Brain pericyte (primary cell): ENCODE measurements at places on chromosomes 5 and 9.

DNA sequence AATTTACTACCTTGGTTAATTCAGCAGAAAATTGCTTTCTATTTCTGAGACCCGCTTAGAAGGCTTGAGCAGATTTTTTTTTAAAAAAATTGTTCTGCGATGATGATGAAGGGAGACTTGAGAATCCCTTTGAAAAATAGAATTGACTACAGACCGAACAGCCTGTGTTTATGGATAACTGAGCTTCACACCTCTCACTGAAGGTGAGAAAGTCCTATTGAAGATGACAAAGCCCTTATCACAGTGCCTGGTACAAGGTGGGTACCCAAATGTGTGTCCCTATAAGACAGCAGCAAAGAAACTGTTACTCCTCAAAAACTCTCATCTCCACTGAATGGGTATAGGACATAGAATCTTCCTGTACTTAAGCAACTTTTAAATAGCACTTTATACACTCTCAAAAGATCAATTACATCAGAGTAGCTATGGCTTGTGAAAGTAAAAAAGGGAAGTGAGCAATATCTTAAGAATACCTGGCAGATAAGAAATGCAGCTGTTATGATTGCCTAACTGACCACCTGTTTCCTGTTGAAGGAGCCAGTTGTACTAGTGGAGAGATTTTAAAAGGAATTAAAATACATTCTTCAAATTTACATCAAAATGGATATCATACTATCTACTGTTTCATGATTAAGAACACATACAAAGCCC lies 419.7 kb downstream of the CHSY3 start:
- no peak for DNase-seq

DNA sequence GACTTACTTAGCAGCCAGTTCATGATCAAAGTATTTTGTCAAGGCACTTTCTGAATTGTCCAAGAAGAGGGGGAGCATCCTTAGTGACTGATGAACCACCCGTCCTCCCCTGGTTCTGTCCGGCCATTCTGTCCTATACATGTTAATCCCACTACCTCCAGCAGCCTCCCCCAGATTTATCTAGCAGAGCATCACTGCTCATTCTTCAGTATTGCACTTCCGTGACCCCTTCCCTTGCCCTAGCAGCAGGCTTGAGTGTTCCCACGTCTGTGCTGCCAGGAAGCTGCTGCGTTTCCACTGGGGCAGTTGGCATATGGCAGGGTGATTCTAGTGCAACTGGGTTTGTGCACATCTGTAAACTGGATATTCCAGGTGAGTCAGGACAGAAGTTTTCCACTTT lies 4.5 kb downstream of the GLDC start:
- DNase-seq, result no peak

DNA sequence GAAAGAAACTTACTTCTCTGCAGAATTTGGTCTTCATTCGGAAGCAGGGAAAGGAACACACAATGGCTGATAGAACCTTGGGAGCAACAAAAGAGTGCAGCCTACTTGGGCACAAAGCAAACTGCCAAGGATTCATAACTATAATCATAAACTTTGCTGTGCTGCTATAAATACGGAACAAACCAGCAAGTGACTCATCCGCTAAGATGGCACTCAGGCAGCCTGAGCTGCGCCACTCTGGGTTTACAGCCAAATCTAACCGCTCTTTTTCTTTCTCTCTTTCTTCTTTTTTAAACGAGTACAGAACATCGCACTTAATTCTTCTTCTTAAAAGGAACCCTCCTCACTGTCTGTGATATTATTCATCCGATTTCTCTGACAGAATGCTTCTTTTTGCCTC lies 81.1 kb downstream of the PTPN3 start:
- no peak for DNase-seq

GRCh38 chr9:34187891-34188240 lies 9.0 kb downstream of the UBAP1 start:
- DNase-seq, result no peak

DNA sequence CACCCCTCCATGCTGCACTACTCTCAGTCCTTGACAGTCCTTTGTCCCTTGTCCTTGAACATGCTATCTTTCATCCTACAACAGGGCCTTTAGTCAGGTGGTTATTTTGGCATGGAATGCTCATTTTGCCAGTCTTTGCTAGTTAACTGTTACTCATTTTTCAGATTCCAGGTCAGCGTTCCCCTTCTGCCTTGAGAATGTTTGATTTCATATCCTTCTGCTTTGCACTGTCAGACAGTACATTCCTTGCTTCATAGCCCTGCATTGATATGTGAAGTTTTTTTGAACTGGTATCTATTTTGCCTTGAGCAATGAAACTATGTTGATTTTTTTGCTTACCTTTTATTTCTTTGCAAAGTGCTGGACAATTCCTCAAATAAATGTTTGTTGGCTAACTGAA lies 638.2 kb upstream of the SEMA6A start:
- DNase-seq, result no peak

- no peak for DNase-seq
Observed at GRCh38 chr5:148912146-148912545, 85.7 kb downstream of the ADRB2 start.

- no peak for DNase-seq
Observed at GRCh38 chr9:124122813-124123462, 111.4 kb downstream of the LHX2 start.
